ENCODE measurements at places on chromosomes 5 and 9. TPM values are rescaled to one million over a fixed set of nuclear protein-coding genes. Genes with fewer than 3 reads are reported as not detected.
A peak's percentile ranks its signal among the peaks of the same experiment; 100 is the strongest.

DNA sequence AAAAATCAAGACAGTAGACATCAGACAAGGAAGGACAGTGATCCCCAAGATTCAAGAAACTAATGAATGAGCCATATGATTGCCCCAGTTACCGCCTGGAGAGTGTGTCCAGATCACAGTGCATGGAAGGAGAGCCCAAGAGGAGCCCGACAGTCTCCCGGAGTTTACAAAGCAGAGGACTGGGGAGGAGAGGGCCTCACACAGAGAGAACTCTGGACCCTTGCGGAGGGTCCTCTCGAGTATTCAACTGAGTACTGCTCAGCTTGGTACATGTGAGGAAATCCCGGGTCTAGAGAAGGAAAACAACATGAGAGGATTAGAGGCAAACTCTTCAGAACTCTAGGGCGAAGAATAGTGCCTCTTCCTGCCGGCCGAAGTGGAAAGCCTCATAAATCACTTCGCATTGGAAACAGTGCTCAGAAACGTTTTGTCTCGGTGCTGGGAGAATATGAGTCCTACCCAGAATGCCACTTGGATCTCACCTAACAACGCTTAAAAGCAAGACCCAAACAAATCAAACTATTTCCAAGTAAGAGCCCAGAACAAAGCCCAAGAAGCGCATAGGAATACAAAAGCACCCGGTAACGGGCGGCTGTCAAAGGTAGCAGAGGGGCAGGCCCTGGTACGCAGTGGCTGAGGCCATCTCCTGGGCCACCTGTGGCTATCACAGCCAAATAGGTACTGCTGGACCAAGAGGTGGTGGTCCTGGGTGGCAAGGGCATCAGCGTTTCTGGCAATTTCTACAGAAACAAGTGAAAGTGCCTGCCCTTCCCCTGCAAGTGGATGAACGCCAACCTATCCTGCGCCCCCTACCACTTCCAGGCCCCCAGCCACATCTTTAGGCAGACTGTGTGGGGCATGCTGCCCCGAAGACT lies 36.0 kb downstream of the FAM78A start:
- no peak overlapping the region for H3K4me3 ChIP-seq
- DNase-seq, result no peak
- peaks cover 33% of the 10 kb centered on the region for H3K27me3 ChIP-seq
- no peak overlapping the region for H3K27ac ChIP-seq

DNA sequence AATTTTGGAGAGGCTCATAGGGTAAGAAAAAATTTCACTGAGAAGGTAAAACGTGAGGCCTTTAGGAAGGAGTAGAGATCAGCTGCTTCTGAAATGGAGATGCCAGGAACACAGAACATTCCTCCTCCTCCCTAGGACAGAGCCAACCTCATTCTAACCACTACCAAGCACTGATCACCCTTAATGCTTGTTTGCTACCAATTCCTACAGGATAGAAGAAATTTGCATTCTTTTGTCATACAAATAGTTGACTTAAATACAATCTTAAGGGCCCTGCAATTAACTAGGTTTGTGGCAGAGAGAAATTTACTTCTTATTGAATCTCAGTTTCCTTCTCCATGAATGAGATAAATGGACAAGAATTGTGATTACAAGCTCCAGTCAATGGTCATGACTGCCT lies 780.2 kb upstream of the WWC1 start:
- DNase-seq, result no peak
- H3K4me1 ChIP-seq, result no peaks in the 10 kb centered on the region
- H3K27me3 ChIP-seq, result no peaks in the 10 kb centered on the region
- no peaks in the 10 kb centered on the region for H3K36me3 ChIP-seq
- no peak overlapping the region for H3K27ac ChIP-seq
- no peak overlapping the region for H3K4me3 ChIP-seq

DNA sequence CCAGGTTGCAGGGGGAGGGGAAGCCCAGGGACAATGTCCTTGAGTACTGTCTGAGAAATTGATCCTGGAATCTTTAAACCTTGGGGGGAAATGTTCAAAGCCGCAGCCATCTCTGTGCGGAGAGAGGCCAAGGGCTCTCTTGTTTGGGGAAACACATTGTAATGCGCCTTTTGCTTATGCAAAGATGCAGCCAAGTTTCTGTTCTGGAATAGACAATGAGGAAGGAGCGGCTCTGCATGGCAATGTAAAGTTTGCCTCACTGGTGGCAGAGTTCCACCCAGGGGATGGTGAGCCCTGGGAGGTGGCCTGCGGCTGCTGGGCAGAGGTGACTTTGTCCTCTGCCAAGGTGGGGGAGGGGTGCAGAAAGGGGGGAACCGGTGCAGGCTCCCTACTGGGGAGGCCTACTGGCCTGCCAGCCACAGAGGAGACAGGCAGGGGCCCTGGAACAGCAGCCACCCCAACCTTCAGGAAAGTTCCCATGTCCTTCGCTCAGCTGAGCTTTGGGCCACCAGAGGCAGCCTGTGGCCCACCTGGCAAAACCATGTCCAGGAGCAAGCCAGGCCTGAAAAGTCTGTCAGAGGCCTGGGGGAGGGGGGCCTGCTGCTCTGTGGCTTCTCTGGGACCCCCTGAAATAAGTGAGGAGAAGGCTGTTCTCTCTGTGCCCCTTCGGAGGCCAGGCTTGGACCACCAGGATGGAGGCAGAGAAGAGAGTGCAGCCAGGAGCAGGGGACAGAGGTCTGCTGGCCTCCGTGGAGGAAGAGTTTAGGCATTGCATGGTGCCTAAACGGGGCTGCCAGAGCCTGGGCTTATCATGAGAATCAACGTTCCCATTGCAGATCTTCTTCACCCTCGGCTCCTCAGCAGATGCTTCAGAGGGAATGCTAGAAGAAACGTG lies 127.8 kb downstream of the ZNF354C start:
- H3K27ac ChIP-seq, result no peak overlapping the region
- no peaks in the 10 kb centered on the region for H3K4me1 ChIP-seq
- no peak overlapping the region for H3K4me3 ChIP-seq
- no peak for DNase-seq
- no peaks in the 10 kb centered on the region for H3K27me3 ChIP-seq
- H3K36me3 ChIP-seq, result no peaks in the 10 kb centered on the region

GRCh38 chr9:103277240-103277639 lies 282.1 kb downstream of the CYLC2 start:
- no peak overlapping the region for H3K27ac ChIP-seq
- H3K4me3 ChIP-seq, result no peak overlapping the region
- H3K4me1 ChIP-seq, result no peaks in the 10 kb centered on the region
- H3K36me3 ChIP-seq, result no peaks in the 10 kb centered on the region
- no peaks in the 10 kb centered on the region for H3K27me3 ChIP-seq

- no peaks in the 10 kb centered on the region for H3K36me3 ChIP-seq
- H3K4me1 ChIP-seq, result no peaks in the 10 kb centered on the region
- H3K27me3 ChIP-seq, result no peaks in the 10 kb centered on the region
- no peak overlapping the region for H3K27ac ChIP-seq
- H3K4me3 ChIP-seq, result no peak overlapping the region
- DNase-seq, result no peak
These were observed 31.2 kb upstream of the OTP start for GRCh38 chr5:77669677-77670076.

DNA sequence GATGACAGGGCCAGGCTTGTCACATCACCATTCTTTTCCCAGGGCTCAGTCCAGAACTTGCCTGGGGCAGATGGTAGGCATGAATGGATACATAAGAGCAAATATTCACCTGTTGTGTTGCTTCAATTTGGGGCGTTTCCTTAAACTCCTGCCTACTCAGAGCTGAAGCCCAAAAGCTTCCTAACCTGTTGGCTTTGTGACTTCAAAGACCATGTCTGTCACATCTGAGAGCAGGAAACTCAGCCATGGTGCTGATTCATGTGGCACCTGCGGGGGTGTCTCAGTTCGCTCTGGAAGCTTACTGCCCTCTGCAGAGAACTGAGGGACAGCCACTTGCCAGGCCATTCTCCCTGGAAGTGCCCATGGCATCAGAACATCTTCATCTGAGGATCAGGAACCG lies 246.6 kb downstream of the HSPA4 start:
- no peaks in the 10 kb centered on the region for H3K36me3 ChIP-seq
- no peak for DNase-seq
- no peaks in the 10 kb centered on the region for H3K4me1 ChIP-seq
- peaks cover 16% of the 10 kb centered on the region for H3K27me3 ChIP-seq
- H3K4me3 ChIP-seq, result no peak overlapping the region

- DNase-seq, result no peak
- no peak overlapping the region for H3K4me3 ChIP-seq
- H3K4me1 ChIP-seq, result no peaks in the 10 kb centered on the region
- H3K27ac ChIP-seq, result no peak overlapping the region
- H3K36me3 ChIP-seq, result no peaks in the 10 kb centered on the region
These were observed 92.7 kb upstream of the SMIM23 start for GRCh38 chr5:171692936-171693335.

GRCh38 chr5:142845402-142845921 lies 75.3 kb downstream of the ARHGAP26 start:
- H3K4me1 ChIP-seq, result peaks cover 34% of the 10 kb centered on the region
- H3K27ac ChIP-seq, result peak overlapping the region; percentile 74
- H3K4me3 ChIP-seq, result no peak overlapping the region
- peak; percentile 48 for DNase-seq

DNA sequence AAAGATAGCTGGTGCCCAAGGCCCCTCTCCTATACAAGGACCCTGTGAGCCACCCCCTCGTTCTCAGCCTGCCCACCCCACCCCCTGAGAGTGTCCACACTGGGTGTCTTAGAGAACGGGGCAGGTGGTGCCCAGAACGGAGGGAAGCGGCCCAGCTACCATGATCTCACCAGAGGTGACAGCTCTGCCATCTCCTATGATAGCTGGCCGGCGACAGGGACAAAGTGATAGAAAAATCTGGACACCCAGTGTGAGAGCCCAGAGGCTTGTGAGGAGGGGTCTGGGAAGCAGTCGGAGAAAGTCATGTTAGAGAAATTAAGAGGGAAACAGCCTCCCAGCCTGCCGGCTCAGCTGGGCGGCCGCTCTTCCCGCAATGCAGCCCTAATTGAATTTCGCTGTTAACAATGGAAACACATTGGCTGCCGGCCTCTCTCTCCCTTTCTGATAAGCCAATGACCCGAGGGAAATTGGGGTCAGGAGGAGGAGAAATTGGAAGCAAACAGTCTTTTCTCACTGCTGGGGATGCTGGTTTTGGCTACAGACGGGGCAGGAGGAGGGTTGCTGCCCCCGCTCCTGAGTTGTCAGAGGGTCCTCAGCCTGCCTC lies 32.3 kb downstream of the HK3 start:
- no peaks in the 10 kb centered on the region for H3K36me3 ChIP-seq
- H3K4me1 ChIP-seq, result no peaks in the 10 kb centered on the region

DNA sequence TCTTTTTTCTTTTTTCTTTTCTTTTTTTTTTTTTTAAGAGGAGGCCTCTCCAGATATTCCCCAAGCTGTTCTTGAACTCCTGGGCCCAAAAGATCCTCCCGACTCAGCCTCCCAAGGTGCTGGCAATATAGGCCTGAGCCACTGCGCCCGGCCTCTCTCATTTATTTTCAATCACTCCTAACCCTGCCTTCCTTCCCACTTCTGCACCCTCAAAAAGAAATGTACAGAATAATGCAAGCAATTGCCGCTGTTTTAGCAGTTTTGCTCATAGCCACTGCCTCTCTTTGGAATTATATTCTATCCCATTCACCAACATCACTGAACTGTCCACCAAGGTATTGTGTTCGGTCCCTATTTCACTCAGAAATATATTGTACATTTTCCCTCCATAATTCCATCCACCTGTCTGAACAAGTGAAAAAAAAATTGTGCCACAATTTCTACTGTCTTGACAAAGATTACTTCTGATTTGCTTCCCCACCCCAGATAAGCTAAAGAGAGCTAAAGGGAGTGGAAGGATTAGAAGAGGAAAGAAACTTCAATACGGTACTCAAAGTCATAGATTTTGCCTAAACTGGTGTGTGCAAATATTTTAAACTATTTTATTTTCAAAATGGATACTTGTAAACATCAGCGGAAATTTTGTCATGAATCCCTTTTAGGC lies 1.9 kb downstream of the FNBP1 start:
- no peak for DNase-seq
- peak overlapping the region; percentile 90 for H3K4me3 ChIP-seq
- H3K27me3 ChIP-seq, result no peaks in the 10 kb centered on the region
- H3K36me3 ChIP-seq, result no peaks in the 10 kb centered on the region
- peaks cover 46% of the 10 kb centered on the region for H3K4me1 ChIP-seq

DNA sequence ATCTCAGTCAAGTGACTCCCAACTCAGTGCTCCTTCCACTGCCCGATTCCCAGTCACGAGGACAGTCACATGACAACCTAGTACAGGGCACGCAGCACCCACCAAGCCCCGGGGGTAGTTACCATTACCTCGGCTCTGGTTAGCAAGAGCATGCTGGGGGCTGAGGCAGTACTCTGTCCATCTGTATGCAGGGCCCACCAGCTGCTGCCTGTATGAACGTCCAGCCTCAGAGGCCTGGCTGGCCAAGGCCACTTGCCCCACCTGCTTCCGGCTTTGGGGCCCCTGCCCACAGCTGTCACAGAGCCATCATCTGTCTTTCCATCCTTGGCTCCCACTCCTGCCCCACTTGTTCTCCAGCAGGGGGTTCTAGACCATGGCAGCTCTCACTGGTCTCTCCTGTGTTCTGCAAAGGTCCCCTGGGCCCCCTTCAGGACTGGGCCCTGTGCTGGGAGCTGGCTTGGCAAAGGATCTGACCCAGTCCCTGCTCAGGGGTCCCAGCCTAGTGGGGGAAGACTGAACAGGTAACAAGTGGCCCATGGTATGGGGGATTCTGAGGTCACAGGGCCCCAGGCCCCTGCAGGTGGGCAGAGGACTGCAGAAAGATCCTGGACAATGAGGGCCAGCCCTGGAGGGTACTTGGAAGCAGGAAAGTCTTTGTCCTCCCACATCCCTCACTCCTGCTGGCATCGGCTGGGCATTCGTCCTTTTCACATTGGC lies 3.3 kb downstream of the RPL35 start:
- DNase-seq, result no peak
- no peak overlapping the region for H3K4me3 ChIP-seq
- H3K27me3 ChIP-seq, result no peaks in the 10 kb centered on the region
- peaks cover 46% of the 10 kb centered on the region for H3K36me3 ChIP-seq
- H3K27ac ChIP-seq, result no peak overlapping the region

GRCh38 chr5:67417839-67418238 lies 221.2 kb upstream of the CD180 start:
- H3K27ac ChIP-seq, result no peak overlapping the region
- no peaks in the 10 kb centered on the region for H3K36me3 ChIP-seq
- no peak overlapping the region for H3K4me3 ChIP-seq
- H3K4me1 ChIP-seq, result no peaks in the 10 kb centered on the region
- no peak for DNase-seq

DNA sequence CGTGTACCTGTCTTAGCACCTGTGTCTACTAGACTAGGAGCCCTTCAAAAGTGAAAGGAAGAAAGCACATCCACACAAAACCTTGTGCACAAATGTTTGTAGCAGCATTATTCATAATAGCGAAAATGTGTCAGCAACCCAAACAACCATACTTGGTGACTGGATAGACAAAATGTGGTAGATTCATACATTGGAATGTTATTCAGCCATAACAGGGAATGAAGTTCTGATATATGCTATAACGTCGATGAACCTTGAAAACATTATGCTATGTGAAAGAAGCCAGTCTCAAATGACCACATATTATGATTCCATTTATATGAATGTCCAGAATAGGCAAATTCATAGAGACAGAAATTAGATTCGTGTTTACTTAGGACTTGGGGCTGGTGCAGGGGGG lies 57.8 kb upstream of the LARP1 start:
- DNase-seq, result no peak
- H3K27me3 ChIP-seq, result no peaks in the 10 kb centered on the region
- H3K27ac ChIP-seq, result no peak overlapping the region
- peaks cover 11% of the 10 kb centered on the region for H3K4me1 ChIP-seq
- H3K4me3 ChIP-seq, result no peak overlapping the region
- no peaks in the 10 kb centered on the region for H3K36me3 ChIP-seq

The LRRC70 gene
- 13.4 TPM for total RNA-seq

The PTGR1 gene
- total RNA-seq, result 35.6 TPM

Data from stomach (tissue), 19 donors.